ENCODE measurements at places on chromosomes 2 and 18.
A peak's percentile ranks its signal among the peaks of the same experiment; 100 is the strongest.

DNA sequence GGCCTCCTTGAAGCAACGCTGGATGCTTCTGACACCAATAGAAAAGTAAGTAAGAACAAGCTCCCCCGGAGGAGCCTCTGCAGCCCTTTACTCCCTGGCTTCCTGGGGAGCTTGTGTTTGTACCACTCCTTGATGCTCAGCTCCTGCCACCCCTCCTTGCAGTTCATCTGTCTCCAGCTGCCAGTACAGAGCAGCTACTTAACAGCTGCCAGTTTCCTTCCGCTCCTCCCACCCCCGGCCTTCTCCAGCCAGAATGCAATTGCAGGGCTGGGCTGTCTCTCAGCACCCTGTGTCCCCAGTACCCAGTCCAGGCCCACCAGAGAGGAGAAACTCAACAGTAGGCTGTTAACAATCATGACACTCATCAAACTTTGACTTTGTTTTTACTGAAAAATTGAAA is 109.4 kb downstream of the AOX1 start:
- DNase-seq, result peak; percentile 15

GRCh38 chr18:74399091-74399887 is 57.8 kb downstream of the DIPK1C start:
- DNase-seq, result no peak

DNA sequence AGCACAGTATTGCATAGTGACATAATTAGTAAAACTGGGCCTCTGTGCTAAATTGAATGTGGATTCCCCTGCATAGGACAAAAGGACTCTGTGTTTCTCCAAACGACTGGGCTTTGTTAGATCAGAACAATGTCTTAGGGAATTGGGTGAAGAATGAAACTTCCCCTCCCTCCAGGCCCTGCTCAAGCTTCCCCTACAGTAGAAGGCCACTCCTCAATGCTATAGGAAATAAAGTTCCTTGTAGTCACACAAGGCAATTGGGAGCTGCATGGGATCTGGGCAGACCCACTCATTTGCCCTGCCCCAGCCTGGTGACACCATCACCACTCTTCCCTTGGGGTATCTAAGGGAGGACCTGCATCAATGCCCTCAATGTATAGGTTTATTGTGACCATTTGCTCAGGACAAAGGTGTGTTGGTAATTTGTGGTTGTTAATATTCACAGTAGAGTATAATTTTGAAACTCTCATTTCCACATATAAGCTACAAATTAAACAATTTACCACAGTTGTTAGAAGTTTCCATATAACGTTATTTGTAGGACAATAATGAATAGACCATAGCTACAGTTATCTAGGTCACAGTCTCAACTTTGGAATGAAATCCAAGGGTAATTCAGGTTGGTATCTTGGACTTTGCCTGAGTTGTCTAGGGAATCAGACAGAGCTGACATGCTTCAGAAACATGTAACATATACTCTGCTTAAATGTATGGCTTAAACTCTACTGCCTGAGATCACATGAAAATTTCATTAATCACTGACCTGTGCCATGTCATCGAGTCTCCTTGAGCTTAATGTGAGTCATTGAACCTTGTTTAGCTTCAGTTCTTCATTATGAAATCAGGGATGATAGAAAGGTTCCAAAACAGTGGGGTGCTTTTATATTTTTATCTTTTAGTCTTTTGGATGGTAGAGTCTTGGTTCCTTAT is 64.8 kb upstream of the DARS1 start:
- DNase-seq, result no peak

DNA sequence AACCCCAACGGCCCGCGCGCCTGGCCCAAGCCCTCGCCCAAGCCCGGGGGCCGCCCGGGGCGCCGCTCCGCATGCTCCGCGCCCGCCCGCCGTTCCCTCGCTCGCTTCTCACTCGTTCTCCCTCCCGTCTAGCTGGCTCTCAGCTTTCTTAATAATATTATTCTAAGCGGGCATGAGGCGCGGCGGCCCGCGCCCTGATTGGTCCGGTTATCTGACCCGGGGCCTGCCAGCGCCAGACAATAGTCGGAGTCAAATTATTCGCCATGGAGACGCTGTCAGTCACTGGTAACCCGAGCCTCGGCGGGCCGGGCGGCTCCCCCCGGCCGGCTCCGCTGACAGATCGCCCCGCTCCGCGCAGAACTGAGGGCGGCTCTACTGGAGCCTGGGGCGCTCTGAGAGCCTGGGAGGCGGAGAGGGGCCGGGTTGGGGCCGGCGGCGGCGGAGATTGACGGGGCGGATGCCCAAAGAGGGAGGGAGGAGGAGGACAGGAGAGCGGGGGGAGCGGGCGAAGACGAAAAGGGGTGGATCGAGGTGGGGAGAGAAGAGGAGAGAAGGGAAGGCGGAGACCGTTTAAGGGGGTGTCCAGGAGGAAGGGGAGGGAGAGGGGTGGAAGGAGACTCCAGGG is at the start of gene SIX2:
TSS of gene SIX2 (minus strand) at position 150 of the 625 bp plus-strand sequence. CDS start 342 bp downstream, outside the sequence.
- no peak for DNase-seq

DNA sequence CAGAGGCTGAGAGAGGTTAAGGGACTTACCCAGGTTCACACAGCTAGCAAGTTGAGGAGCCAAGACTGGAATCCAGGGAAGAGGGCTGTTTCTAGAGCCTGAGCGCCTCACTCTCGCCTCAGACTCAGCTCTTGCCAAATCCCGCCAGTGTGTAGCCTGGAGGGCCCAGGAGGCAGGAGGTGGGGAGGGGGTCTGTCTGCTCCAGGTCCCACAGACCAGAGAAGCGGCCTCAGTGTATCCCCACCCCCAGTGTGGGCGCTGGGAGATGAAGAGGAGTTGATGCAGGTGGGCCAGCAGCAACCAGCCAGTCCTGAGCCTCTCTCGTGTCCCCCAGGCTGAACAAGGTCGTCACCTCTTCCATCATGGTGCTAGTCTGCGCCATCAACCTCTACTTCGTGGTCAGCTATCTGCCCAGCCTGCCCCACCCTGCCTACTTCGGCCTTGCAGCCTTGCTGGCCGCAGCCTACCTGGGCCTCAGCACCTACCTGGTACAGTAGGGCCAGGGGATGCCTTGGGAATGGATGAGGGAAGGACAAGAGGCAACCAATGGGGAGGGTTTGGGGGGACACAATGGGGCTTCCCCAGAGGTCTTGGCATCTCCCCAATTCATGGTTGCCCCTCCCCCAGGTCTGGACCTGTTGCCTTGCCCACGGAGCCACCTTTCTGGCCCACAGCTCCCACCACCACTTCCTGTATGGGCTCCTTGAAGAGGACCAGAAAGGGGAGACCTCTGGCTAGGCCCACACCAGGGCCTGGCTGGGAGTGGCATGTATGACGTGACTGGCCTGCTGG is 5.2 kb upstream of the CTDSP1 start:
- DNase-seq, result no peak

GRCh38 chr2:208033701-208034502 is 8.6 kb upstream of the PLEKHM3 start:
- peak; percentile 54 for DNase-seq

- no peak for DNase-seq
Observed at GRCh38 chr2:222268311-222268990, 30.3 kb downstream of the PAX3 start.

- DNase-seq, result no peak
Observed at GRCh38 chr18:76463872-76464271, 31.2 kb downstream of the ZNF516 start.

- DNase-seq, result no peak
Observed at GRCh38 chr18:39946623-39947061, 2008.4 kb upstream of the PIK3C3 start.

DNA sequence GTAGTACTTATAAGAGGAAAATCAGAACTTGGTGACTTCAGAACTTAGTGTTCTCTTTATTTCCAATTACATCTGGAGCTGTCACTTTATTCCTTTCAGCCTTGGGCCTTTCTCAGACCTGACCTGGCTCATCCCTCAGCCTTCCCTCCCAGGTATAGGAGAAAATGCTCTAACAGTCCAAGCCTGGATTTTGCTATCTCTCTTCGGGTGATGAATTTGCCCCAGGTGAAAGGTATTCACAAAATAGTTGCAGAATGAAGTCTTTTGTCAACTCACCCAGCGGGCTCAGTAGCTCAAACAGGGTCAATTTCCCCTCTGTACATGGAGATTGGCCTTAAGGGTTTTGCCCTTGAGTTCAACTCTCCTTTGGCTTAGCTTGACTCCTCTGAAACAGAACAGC is 12.0 kb downstream of the NRP2 start:
- DNase-seq, result no peak

GRCh38 chr2:34012715-34013302 is 413.7 kb upstream of the FAM98A start:
- DNase-seq, result peak; percentile 4

GRCh38 chr2:203177361-203177760 is 61.5 kb upstream of the CYP20A1 start:
- DNase-seq, result no peak

- no peak for DNase-seq
Observed at GRCh38 chr2:218679119-218679518, 7.2 kb downstream of the STK36 start.

DNA sequence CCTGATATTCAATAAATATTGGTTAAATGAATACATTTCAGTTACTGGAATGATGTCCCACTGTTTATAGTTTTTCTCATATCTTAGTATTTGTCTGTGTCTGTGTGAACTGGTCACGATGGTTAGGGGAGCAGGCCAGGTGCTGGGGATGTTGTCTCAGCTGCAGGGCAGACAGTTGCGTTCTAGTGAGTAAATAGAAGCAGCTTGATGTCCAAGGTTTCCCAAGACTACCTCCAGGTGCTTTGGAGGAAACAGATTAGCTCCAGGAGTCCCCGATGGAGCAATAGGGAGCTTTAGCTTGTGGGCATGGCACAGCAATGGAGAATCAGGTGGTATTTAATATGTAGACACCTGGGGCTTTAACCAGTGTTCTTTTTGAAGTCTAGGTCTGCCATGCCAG is 75.5 kb downstream of the GULP1 start:
- no peak for DNase-seq

DNA sequence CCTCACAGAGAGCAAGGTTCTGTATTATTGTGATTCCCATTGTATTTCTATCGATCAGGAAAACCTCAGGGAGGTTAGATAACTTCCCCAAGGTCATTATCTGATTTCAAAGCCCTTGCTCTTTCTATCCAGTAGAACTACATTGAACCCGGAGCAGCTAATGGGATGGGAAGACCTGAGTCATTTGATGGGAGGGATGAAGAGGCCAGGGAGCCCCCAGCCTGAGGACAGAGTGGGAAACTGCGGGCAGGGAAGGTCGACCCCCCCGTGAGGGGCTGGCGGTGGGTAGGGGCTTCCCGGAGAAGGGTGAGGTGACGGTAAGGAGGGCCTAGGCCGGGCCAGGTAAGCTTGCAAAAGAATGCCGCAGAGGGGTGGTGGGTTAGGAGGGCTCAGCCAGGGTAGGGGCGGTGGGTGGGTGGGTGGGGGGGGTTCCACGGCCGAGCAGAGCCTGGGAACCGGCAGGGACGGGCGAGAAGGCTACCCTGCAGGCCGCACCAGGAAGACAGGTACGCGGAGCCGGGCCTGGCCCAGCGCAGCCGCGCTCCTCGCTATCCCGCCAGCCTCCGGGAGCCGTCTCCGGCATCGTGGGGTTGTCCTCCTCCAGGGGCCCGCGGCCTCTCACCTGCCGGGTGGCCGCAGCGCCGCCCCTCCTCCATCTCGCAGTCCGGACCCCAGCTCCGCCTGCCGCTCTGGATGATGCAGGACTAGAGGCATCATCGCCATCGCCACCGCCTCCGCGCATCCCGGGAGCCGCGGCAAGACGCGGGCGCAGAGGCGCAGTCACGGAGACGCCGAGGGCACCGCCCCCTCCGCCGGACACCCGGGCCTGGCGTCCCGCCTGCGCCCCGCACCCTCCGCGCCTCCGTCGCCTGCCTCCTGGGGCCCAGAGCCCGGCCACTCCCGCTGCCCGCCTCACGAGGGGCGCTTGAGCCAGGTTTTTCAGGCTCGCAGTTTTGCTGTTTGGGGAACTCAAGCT is at the start of gene GPR75:
TSS of gene GPR75 (minus strand) at position 762 of the 976 bp plus-strand sequence. CDS start 5,211 bp downstream, outside the sequence.
- DNase-seq, result no peak

GRCh38 chr18:70250781-70251180 is 38.1 kb upstream of the SOCS6 start:
- no peak for DNase-seq

GRCh38 chr2:128466376-128466775 is 147.7 kb upstream of the HS6ST1 start:
- DNase-seq, result no peak

DNA sequence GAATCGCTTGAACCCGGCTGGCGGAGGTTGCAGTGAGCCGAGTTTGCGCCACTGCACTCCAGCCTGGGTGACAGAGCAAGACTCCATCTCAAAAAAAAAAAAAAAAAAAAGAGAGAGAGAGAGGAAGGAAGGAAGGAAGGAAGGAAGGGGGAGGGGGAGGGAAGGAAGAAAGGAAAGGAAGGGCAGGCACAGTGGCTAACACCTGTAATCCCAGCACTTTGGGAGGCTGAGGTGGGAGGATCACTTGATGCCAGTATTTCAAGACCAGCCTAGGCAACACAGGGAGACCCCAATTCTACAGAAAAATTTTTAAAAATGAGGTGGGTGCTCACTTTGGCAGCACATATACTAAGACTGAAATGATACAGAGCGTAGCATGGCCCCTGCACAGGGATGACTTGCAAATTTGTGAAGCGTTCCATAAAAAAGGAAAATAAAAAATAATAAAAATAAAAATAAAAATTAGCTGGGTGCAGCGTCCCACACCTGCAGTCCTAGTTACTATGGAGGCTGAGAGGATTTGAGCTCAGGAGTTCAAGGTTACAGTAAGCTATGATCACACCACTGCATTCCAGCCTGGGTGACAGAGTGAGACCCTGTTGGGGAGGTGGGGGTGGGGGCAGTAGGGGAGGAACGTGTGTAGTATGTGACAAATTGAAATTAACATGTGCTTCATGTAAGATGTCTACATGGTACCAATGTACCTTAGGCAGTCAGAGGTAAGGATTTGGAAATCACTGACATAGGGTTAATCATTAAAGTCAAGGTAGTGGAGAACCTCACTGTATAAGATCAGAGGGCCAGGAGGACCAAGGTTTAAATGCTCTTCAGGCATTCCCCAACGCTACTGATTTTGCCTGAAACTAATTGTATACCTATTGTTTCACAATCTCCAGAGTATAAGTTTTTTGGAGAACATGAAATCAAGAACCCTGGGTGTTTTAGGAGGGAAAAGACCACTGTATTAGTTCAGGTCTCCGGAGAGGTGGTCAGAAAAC is 1.4 kb downstream of the WDCP start:
- DNase-seq, result no peak

DNA sequence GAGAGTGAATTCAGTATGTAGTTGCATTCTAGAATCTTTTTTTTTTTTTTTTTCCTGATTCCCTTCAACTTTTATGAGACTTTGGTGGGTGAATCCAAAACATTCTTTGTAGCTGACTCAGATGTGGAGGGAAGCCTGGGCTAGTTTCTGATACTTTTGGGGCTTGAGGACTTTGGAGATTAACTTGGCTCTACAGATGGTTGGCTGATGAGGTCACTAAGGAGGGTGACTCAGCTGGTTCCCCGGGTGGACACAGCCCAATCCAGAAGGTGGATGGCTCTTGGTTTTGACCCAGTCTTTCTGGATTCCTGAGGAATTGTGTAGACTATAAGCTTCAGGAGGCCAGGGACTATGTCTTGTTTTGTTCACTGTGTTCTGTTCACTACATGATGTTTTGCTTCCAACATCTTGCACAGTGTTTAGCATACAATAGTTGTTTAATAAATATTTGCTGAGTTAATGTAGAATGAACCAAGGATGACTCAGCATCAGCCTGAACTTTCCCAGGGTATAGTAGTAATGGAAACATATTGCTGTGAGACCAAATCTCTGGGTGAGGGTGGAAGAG is 30.5 kb downstream of the LAMA3 start:
- no peak for DNase-seq

- peak; percentile 4 for DNase-seq
Observed at GRCh38 chr2:62270728-62271127, 74.8 kb downstream of the B3GNT2 start.

- DNase-seq, result peak; percentile 91
Observed at GRCh38 chr2:96157649-96158553, 12.7 kb upstream of the DUSP2 start.

Measured in CD4-positive, alpha-beta T cell treated with Interleukin-17A for 4 hours (primary cell).